ENCODE measurements at places on chromosomes 1 and 21.

DNA sequence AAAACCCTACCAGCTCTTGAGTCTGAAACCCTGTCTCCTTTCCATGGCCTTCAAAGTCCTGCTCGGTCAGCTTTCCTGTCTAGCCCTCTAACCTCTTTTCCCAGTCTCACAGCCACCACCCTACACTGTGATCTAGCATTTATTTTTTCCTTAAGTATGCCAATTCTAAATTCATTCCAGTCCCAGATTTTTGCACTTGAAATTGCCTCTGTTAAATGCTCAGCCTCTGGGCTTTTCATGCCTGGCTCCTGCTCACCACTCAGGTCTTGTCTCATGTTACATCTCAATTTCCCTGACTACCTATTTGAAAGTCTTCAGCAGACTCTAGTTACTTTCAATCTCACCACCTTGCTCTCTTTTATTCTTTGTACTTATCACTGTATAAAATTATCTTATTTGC, 176.2 kb downstream of the ADGRL4 start:
- no peak for DNase-seq

GRCh38 chr1:88523854-88524528, 160.1 kb upstream of the PKN2 start:
- no peak for DNase-seq

DNA sequence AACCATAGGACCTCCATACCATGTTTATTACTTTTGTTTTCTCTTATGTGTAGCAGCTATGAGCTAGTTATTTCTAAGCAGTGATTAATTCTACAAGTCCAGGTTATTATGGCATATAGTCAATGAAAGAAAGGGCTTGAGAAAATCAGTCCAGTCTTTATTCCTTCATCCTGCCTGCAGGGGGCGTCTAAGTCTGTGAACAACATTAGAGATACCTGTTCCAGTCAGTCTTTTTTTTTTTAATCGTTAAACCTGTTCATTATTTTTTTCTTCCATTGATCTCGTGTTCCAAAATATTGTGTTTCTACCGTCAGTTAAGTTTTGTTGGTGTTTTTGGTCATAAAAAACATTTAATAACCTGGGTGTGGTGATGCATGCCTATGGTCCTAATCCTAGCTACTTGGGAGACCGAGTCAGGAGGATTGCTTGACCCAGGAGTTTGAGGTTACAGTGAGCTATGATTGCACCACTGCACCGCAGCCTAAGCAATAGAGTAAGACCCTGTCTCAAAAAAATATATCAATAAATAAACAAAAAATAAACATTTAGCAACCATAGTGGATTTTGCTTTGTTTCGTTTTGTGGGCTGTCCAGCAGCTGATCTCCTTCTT, 29.4 kb upstream of the CD2 start:
- peak; percentile 70 for DNase-seq

DNA sequence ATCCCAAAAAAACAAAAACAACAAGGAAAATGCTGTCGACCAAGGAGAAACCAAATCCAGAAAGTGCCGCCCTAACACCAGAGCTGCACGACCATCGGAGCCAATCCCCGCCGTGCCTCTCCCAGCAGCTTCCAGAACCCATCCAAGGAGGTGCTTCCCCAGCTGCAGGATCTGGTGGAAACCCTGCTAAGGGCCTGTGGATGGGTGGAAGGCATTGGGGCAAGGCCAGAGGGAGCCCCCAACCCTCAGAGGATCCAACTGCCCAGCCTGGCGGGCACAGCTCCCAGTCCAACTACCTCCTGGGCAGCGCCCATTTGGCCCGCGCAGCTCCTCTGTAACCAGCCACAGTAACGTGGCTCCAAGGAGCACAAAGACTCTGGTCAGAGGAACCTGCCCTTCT, 81.6 kb downstream of the NPHP4 start:
- DNase-seq = no peak

GRCh38 chr1:174584071-174584470, 136.3 kb downstream of the GPR52 start:
- DNase-seq = no peak

DNA sequence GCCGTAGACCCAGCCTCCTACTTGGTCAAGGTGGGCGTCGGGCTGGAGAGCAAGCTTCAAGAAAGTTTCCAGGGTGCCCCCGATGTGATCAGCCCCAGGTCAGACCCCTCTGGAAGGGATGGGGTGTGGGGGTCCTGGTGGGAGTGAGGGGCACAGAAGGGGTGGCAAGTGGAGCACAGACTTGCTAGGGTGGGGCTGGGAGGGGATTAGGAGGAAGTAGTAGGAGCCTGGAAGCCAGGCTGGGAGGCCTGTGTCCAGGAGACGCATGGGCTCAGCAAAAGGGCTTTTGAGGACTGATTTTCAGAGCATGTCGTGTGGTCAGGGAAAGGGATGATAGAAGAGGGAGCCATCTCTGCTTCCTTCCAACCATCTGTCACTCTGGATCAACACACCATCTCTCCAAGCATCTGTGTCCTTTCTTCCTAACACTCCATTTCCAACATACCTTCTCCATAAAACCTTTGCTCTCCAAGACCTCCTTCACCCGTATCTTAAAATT, 8.5 kb downstream of the TRIM46 start:
- DNase-seq = no peak

GRCh38 chr1:203520315-203520714, 26.4 kb downstream of the OPTC start:
- DNase-seq = no peak

- DNase-seq = no peak
Measured at GRCh38 chr1:180956028-180956640, 43.4 kb downstream of the KIAA1614 start.

- DNase-seq = peak; percentile 80
Measured at GRCh38 chr1:202069662-202070061, 53.1 kb upstream of the GPR37L1 start.

DNA sequence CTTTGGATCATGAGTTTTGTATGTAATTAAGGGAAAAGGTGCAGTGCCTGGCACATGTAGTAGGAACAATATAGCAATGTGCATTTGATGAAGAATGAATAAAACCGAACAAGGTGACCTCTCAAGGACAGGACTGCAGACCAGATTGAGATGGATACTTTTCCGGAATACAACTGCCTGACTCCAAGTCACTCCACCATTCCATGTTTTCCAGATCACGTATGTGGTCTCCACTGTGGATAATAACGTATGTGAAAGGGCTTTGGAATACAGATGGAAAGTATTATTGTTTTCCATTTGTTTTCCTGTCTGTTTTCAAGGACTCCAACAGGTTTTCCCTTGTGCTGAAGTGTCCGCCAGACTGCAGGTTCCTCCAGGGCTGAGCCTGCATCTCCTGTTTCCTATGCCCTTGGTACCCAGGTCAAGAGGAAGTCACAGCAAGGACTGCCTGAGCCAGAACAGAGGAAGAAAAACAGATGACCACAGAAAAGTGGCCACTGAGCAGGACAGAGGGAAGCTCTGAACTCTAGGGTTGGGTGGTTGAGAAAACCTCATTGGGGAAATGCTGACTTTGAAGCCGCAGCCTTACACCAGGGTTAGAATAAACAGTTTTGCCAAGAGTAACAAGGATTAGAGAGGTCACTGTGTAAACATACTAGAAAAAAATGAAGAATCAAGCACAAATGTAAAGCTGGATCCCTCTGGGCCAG, 4.0 kb downstream of the CFAP45 start:
- no peak for DNase-seq
